NCI-H1105 treated with DMSO at 0.1 percent for 48 hours (cell line): ENCODE measurements at places on chromosomes 7 and 10.

- no peak for DNase-seq
Observed at GRCh38 chr7:141200191-141201108, 126.6 kb downstream of the TMEM178B start.

GRCh38 chr10:50636618-50637579 is 13.1 kb upstream of the SGMS1 start:
- no peak for DNase-seq

DNA sequence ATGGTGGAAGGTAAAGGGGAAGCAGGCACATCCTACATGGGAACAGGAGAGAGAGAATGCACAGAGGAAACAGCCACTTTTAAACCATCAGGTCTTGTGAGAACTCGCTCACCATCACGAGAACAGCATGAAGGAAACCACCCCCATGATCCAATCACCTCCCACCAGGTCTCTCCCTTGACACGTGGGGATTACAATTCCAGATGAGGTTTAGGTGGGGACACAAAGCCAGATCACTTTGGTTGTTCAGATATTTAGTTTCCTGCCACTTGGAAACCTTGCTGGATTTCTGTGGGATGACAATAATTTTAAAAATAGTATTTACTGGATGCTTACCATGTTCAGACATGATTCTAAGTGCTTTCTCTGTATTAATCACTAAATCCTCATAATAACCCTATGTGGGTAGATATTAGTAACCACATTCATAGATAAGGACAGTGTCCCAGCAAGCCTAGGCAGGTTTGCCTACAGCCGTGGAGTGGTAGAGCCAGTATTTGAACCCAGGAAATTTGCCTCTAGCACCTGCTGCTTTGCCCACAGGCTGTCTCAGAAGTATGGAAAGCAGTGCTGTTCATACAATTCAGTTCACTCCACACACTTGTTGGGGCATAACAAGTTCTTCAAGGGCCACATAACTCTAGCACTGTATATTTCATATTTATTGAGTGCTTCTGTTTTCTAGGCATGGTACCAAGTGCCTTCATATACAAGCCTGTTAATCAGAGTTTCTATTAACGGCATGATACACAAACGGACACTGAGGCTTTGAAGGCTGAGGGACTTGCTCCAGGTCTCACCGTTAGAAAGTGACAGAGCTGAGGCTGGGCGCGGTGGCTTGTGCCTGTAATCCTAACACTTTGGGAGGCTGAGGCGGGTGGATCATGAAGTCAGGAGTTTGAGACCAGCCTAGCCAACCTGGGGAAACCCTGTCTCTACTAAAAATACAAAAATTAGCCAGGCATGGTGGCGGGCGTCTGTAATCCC is 8.3 kb downstream of the TLL2 start:
- DNase-seq = peak; percentile 22

DNA sequence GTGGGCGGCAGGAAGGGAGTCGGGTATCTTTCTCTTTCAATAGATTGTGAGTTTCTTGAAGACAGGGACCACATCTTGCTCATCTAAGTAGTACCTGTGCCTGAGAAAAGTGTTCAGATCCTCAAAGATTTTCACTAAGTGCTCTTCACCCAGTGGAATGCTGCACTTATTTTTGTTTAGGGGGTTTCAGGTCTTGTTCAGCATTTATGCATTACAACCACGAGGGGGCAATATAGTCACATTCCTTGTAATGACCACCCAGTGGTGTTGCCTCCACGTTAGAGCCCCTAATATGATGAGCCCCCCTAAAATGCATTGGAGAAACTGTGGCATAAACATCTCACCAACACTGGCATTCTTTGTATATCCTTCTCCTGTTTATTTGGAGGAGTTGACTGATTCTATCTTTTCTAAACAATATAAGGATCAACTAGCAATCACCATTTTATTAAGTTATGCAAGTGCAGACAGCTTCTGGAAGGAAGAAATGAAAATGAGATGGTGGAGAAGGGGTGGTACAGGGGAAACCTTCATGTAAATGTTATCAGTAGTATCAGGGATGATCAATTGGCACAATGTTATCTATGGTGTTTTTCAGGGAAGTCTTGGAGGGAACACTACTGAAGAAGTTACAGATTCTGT is 3.1 kb upstream of the PAPSS2 start:
- peak; percentile 31 for DNase-seq

GRCh38 chr10:71150796-71151195 is 61.6 kb upstream of the UNC5B start:
- DNase-seq = no peak

- DNase-seq = no peak
Observed at GRCh38 chr7:2637505-2638223, 5.9 kb downstream of the TTYH3 start.

GRCh38 chr7:133932591-133932990 is 194.5 kb upstream of the LRGUK start:
- no peak for DNase-seq

DNA sequence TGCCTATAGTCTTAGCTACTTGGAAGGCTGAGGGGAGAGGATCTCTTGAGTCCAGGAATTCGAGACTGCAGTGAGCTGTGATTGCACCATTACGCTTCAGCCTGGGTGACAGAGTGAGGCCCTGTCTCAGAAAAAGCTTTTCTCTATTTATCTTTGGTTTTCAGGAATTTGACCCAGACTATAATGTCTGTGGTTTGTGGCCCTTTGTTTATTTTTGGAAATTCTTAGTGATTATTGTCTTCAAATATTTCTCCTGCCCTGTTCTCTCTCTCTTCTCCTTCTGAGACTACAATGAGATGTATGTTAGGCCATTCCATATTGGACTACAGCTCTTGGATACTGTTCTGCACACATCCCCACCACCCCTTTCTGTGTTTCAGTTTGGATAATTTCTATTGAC is 4.7 kb downstream of the MUC12 start:
- no peak for DNase-seq

DNA sequence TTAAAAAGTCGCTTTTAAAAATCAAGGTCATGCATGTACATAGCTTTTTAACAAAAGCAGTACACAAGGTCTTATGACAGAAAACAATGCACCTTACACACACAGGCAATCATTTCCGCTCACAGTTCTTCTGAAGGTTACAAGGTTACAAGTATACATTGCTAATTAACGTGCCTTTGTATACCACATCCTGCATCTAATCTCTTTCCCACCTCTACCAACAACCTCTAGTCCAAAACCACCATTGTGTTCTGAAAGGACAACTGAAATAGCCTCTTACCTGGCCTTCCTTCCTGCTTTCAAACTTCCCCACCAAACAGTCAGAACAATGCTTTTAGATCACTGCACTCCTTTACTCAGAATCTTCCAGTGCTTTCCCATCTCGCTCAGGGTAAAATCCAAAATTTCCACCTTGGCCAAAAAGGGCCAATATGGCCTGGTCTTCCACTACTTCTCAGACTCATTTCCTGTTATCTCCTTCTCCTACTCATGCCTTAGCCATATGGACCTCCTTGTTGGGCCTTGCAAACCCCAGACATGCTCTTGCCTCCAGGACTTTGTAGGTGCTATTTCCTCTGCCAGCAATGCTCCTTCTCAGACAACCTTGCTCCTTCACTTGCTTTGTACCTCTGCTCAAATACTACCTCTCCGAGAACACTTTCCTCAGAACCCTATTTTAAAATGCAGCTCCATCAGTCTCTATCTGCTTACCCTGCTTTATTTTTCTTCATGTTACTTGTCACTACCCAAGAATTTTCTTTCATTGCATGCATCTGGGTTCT is 205.4 kb downstream of the DNAJC1 start:
- DNase-seq = no peak

GRCh38 chr7:39413636-39414223 is 152.5 kb upstream of the YAE1 start:
- DNase-seq = no peak

DNA sequence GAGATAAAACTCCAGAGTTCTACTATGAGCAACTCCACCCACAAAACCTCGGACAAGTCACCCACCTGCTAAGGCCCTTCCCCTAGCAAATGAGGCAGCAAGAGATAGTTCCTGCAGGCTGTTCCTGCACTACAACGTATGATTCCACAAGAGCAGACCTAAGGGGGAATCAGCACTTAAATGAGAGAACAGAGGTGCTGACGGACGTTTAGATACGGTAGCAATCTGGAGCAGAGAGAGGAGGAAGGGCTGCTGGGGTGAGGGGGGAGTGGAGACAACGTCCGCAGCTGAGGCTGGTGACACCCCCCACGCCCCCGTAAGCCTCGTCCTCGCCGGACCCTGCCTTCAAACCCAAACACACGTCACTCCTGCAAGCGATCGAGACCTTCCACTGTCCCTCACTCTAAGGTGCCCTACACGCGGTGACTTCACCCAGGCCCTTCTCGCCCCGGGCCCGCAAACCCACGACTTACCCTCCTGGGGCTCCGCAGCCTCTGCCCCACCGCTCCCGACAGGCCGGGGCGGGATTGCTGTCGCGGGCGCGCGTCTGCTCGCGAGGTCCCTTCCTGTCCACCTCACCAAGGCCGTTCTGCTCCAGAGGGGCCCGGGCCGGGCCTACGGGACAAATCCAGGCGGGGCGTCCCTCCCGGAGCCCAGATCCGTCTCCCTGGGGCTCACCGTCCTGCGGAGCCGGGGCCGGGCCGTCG is 635 bp downstream of the ZNF12 start:
- no peak for DNase-seq

DNA sequence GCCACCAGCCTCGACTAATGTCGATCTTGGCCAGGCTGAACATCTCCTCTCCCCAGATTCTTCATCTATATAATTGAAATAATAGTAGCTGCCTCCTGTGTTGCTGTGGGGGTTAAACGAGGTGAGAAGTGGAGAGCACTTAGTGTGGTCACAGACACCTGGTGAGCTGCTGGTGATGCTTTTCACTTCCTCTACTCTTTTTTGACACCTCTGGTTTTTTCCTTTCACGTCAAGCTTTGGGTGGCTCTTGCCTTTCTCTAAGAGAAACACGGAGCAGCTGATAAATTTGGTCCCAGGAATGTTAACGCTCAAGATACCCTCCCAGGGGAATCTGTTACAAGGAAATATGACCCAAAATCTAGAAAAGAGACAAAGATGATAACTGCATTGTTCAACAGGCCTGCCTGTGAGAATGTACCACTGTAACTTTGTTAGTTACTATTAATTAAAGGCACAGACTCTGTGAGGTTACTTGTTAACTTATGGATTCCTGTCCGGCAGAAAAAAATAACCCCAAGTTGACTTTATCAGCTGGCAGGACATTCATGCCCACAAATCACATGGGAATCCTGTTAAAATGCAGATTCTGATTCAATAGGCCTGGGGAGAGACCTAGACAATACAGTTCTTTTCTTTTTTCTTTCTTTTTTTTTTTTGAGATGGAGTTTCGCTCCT is 9.5 kb upstream of the NPFFR1 start:
- DNase-seq = no peak

- peak; percentile 46 for DNase-seq
Observed at GRCh38 chr10:26881600-26882331, 21.0 kb upstream of the ABI1 start.

DNA sequence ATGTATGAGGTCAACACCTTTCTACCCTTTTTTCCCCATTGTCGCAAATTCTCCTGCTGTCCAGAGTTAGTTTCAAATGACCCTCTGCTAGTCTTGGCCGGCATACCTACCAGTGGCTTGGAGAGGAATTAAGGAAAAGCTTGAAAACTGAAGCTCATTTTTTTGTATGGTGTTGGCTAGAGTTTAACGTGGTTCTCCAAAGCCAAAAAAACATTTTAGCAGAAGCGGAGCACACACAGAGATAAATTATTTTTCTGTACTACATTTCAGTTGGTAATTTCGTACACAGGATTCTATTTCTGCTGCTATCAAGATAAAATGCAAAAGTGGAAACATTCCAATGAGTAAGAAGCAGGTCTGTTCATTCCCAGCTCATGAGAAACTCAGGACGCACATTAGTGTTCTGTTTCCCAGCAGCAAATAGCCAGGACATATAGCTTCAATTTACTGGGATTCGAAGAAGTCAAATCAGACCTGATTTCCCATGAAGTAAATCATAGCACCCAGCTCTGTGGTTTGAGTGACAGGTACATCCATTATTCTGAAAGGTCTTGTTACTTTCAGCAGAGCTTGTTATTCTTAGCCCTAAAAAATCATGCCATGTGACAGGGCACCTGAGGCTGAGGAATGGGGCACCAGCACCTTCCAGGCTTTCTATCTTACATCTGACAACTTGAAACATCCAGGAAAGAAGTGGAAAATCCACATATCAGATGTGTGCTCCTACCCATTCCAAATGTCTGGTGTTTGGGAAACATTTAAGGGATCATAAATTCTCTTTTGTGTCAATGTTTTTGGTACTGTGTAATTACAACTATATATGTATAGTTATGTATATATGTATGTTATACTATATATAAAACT is 215.9 kb upstream of the C7orf33 start:
- no peak for DNase-seq

- no peak for DNase-seq
Observed at GRCh38 chr10:100830728-100831111, 82.0 kb upstream of the SLF2 start.

DNA sequence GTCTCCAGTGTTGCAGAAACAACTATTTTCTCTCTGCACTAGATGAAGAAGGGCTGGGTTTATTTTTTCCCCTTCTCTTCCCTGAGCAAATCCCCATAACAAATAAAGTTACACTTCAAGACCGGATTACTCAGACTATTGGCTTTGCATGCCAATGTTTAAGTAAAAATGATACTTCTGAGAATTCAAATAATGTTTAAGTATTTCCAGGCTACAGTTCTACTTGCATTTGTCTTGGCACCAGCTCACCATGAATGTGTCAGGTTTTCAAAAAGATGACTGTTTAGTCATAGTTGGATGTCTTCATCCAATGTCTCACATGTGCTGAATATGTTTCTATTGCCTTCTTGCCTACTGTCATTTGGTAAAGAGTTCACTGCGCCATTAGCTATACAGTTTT is 912.6 kb downstream of the GATA3 start:
- DNase-seq = no peak

- DNase-seq = no peak
Observed at GRCh38 chr10:11677480-11677879, 64.7 kb upstream of the ECHDC3 start.
